ENCODE measurements at places on chromosomes 3 and 15.

DNA sequence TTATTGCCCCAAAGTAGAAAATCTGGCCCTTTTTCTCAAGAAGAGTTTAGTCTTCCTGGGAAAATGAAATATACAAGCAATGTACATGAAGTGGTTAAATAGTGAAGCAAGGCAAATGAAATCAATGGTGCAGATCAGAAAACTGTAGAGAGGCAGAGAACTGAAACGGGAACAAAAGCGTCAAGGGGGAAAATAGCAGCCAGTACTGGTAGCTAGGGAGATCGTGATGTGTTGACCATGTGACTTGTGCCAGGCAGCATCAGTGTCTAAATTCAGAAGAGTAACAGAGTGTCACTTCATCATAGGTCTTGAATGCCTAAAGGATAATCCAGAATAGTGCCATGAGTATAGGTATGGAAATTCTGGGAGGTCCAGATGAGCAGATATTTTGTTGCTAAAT, 163.1 kb downstream of the CHL1 start:
- no peak for DNase-seq

DNA sequence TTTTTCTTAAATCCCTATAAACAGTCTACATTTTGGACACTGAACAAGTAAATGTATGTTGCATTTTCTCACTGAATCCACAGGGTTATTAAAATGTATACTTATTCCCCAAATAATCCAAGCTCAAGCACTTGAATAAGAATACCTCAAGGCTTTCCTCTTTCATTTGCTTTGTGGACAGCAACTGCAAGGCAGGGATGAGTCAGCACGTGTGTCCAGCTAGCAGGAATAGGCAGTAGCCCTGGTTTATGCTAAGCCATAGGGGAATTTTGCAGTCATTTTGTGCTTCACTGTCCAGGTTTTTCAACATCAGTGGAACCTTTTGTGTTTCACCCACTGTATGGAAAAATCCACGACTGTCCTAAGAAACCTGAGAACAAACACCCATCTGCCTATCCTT, 96.7 kb upstream of the KCNMB2 start:
- no peak for DNase-seq

DNA sequence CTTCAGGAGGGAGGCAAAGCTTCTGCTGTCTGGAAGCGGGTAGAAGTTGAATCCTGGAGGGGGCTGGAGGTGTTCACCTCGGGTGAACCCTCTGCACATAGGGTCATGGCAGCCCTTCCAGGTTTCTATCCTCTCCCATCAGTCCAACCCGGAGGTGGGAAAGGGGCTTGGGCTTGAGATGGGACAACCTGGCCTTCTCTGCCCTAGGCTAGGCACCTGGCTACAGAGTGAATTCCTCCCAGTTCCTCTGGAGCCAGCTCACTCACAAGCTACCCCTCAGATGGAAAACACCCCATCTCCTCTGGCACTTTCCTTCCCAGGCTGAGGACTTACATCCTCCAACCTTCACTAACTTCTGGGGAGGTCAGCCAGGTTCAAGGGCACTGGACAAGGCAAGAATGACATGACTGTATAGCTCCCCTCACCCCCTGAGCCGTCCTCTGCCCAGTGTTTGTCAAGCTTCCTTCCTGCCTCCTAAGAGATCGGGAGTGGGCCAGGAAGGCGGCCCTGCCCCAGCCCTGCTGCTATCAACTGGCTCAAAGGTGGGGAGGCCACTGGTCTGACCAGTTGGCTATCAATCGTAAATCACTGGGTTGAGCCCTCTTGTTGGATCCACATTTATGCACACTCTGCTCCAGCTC, 45.8 kb downstream of the KLF15 start:
- no peak for DNase-seq

- no peak for DNase-seq
Measured at GRCh38 chr3:178036451-178037144, 499.6 kb upstream of the KCNMB2 start.

GRCh38 chr3:150469031-150469930, 61.2 kb downstream of the TSC22D2 start:
- DNase-seq = no peak

DNA sequence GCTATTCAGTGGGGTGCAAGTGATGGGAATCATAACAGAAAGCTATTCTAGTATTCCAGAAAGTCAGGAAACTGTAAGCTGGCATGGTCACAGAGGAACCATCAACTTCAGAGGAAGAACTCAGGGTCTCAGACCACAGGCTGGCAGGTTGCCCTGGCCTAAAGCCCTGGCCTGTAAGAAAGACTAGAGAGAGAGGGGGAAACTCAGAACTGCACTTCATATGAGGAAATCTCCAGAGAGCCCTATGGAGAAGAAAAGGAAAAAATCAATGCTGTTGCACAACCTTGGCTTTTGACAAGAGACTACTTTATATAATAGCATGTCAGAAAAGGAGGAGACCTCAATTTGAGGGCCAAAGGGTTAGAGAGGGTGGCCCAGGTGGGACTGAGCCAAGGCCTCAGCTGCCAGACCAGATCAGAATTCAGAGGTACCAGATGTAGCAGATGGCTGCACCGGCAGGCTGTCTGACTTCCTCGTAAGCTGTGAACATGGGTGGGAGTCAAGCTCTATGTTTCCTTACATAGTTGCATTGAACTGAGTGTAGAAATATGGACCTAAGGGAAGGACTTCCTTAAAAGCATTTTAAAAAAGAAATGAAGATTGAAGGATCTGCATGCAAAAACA, 333.8 kb downstream of the PDCD6IP start:
- DNase-seq = no peak

- no peak for DNase-seq
Measured at GRCh38 chr15:77981281-77982126, 96.0 kb downstream of the TBC1D2B start.

DNA sequence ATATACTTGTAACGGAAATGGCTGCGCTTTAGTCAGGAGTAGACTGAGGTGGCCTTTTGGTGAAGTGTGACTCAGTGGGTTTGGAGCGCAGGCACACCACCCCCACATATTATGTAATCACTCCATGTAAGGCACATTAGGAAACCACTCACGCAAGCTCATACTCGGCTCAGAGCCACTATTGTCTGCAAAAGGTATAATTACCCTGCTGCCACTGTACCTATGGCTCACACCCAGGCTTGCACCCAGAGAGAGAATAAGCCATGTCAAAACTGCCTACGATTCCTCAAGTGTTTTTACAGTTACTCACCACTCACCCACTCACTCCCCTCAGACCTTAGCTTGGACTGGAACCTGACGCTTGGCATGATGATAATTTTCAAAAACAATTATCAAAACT, 611.9 kb upstream of the CCDC54 start:
- DNase-seq = no peak
